ENCODE measurements at places on chromosomes 6 and 20.

DNA sequence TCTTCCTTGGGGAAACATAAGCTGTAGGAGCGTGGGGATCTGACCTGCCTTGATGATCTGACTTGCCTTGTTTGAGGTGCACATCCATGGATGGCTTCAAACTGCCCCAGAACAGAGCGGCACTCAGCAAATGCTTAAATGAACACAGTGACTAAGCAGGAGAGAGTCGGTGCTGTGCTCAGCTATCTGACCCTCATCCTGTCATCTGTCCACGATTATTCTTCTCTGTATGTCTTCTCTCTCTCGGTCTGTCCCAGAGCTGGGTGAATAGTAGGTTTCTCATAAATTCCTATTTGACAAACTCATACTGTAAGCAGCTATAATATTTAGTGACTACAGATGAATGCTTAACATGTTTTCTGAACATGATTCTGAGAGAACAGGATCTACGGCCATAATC, 37.3 kb downstream of the TRAM2 start:
- DNase-seq = no peak

DNA sequence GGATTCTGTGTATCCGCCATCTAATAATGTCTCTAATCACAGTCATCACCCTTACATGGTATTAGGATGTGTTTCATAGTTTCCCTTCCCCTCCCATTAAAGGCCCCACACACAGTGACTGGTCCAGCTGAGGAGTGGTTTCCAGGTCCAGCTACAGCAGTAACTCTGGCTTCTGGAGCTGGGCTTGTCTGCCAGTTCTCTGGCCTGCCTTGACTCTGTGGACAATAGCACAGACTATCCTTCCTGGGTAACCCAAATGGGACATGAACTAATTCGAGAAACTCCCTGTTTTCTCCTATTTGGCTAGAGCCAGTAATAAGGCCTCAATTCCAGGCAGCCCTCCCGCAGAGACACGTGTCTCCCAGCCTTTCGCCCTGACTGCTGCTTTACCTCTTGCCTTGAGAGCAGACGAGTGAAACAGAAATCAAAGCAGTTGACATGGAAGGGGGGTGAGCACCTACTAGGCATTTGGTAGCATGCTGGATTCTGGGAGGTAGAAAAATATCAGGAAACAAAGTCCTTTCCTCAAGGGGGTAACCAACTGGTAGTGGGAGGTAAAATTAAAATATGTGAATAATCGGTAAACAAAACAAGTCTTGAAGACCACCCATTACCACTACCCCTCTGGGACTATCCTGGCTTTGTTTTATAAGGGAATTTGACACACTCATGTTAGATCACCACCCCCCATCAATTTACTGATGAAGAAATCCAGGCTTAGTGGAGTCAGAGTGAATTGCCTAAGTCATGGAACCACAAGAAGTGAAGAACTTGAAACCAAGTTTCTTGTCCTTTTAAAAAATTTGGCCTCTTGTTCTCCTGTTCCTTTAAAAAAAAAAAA, 1.2 kb downstream of the TRAF3IP2 start:
- no peak for DNase-seq

DNA sequence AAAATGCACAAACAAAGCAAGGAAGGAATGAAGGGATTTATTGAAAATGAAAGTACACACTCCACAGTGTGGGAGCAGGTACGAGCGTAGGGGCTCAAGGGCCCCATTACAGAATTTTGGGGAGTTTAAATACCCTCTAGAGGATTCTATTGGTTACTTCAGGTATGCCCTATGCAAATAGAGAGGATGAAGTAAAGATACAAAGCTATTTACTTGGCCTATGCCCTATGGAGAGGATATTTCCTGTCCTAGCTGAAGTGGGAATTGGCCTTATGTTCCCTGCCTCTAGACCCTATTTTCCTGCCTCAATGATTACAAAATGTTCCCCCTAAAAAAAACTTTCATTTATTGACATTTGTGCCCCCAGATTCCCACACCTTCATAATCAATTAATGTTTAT, 59.7 kb upstream of the ASIP start:
- no peak for DNase-seq

GRCh38 chr6:111776236-111777221, 96.7 kb downstream of the FYN start:
- DNase-seq = no peak

DNA sequence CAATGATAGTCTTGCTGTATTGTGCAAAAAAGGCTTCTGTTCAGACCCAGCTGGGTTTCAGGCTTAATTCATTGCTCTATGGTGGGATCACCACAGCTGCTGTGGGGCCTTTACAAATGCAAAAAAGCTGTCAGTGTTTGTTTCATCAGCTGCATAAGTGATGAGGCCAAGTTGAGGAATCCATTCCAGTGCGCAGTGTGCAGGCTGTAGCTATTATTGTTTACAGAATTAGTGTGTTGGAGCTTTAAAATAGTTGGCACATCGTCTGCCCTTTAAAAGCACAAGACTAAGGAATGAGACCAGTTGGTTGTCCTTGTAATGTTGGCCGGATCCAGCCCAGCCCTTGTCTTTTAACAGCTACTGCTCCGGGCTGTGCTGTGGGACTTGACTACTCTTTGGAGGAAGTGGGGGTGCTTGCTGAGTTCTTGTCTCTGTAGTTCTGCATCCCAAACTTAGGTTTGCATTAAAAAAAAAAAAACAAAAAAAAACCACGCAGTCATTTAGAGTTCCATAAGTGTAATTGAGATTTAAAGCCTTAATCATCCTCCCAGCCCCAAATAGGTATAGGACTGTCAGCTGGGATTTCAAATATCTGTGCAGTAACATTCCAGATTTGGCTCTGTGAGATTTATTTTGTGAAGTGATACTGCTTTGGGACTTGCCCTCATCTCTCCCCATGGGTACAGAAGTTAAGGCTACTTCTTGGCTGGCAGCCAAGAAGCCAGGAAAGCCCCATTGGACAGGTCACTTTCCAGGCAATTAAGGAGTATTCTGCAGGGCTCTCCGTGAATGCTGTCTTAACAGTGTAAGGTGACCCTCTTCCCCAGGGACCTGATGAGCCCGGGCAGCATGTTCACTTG, 19.3 kb downstream of the JARID2 start:
- DNase-seq = no peak

- DNase-seq = no peak
These were observed 129.2 kb upstream of the AKAP12 start for GRCh38 chr6:151110576-151110905.

GRCh38 chr6:157401734-157402338, 20.8 kb downstream of the ZDHHC14 start:
- no peak for DNase-seq

GRCh38 chr6:100633096-100633777, 168.5 kb upstream of the SIM1 start:
- no peak for DNase-seq

DNA sequence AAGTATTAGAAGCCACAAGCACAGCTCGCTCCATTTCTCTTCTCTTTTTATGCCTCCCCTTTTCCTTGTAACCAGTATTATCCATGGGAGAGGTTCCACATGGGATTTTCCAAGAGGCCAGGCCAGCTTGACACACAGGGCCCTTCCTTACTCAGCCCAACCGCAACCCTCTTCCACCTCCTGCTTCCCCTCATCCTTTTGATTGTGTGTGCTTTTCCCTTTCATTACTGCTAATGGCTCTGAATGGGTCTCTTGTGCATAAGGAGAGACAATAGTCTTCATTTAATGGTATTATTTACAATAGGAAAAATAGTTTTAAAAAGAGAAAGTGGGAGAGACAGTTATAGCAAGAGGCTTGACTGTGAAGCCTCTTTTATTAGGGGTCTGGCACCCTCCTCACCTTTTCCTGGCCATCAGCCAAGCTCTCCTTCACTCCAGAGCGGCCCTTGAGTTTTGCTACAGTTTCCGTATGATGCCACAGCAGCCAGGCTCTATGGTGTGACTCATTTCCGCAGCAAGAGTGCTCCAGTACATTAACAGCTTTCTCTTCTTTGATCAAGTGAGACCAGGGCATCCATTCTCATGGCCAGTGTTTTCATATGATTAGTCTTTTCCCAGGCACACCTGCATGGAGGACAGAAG, 579.5 kb downstream of the TFAP2B start:
- no peak for DNase-seq

DNA sequence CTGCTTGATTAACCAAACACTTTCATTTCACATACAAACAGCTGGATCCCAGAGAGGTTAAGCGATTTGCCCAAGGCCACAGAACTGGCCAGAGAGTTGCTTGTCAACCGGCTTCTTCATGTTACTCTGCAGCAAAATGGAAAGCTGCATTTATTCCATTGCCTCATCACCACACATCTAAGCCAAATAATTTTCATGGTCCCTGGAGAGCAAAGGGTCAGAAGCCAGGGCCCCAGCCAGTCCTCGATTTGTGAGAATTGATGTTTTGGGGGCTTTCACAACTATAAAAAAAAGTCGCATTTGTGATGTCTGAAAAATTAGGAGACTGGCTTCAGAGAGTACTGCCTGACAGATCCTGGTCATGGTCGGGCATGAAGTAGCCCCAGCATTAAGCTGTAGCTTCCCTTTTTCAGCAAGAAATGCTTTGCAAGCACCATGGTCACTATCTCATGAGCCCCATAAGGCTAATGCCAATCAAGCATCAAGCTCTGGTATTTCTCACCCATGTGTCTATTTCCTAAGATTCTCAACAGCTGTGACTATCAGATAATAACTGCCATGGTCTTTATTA, 95.8 kb downstream of the BANF2 start:
- no peak for DNase-seq

- DNase-seq = no peak
These were observed 670.9 kb downstream of the HTR1B start for GRCh38 chr6:76792394-76792793.

- DNase-seq = no peak
These were observed 323.8 kb upstream of the NOX3 start for GRCh38 chr6:155779456-155779855.

DNA sequence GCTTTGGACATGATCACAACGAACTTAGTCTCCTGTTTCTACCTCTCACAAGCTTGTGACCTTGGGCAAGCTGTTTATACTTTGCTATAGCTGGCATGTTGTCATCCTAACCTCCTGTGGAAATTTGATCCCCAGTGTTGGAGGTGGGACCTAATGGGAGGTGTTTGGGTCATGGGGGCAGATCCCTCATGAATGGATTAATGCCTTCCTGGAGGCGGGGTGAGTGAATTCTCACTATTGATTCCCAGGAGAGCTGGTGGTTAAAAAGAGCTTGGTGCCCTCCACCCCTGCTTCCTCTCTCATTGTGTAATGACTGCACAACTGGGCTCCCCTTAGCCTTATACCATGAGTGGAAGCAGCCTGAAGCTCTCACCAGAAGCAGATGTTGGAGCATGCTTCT, 228.9 kb downstream of the HIVEP2 start:
- DNase-seq = no peak

DNA sequence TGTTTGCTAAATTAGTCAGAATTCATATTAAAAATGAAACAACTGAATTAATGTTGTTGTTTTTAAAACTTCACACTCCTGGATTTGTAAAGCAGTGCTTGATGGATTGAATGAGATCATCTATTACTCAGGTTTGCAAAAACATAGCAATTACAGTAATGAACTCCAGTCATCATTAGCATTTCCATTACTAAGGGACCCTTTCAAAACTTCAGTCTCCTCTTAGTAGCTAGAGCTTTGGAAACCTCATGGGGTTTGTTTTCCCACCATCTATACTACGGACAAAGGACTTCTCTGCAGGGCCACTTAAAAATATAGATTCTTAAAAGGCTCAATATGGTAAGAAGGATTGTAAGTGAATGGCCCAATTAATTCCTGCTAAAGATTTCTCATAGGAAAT, 209.9 kb upstream of the PRND start:
- no peak for DNase-seq

GRCh38 chr20:15739035-15739434, 834.2 kb downstream of the KIF16B start:
- DNase-seq = no peak

DNA sequence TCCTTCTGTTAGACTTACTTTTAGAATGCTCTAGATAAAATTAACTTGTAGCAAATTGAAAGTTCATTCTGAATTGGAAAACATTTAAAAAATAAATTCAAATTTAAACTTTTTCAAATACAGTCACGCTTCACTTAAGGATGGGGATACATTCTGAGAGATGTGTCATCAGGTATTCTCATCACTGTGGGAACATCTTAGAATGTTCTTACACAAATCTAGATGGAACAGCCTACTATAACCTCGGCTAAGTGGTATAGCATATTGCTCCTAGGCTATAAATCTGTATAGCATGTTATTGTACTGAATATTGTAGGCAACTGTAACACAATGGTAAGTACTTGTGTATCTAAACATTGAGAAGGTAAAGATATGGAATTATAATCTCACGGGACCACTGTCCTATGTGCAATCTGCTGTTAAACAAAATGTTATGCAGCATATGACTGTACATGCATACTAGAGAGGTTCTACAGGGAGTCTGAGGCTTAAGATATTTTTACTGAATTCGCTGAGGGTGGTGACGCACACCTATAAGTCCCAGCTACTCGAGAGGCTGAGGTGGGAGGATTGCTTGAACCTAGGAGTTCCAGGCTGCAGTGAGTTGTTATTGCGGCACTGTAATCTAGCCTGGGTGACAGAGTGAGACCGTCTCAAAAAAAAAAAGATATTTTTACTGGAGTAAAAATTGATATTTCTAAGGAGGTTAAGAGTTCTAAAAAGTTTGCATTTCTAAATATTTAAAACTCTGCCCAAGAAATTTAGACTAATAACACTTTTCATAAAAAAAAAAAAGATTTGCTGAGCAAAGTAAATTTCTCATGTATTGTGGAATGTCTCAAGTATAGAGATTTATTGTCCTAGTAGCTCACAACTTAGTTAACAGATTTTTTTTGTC, 87.3 kb upstream of the TULP1 start:
- no peak for DNase-seq

- DNase-seq = no peak
These were observed 29.5 kb downstream of the TRMT11 start for GRCh38 chr6:126015863-126016262.

- DNase-seq = no peak
These were observed 84.5 kb upstream of the RIN2 start for GRCh38 chr20:19673575-19673974.

GRCh38 chr6:133235221-133235620, 5.9 kb upstream of the EYA4 start:
- DNase-seq = no peak

DNA sequence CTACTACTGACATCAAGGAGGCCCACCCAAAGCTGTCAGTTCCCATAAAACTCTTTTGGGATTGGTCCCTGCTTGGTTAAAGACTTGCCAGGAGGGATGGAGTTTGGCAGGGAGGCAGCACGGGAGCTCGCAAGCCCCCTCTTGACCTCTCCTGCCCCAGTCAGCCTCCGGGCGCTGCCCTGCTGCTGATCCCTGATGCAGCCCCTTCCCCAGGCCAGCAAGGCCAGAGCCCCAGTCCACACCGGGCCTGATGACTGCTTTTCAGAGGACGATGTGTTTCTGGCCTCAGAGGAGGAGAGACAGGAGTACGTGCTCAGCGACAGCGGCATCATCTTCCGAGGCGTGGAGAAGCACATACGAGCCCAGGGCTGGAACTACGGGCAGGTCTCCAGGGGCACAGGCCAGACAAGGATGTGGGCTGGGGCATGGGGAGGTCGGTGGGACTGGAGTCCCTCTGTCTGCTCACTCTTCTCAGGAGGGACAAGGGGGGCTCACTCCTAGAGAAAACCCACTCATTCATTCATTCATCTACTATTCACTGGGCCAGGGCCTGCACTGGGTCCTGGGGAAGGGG, 15.6 kb downstream of the TGM6 start:
- no peak for DNase-seq

Data from stimulated activated CD4-positive, alpha-beta T cell treated with anti-CD3 and anti-CD28 coated beads, Interleukin-1b, Interleukin-23, amount 100 ng/mL, for 1 hour (primary cell).